Left ventricle myocardium superior (tissue), 1 donor: ENCODE measurements at places on chromosomes 16 and 17. TPM values are rescaled to one million over a fixed set of nuclear protein-coding genes. Genes with fewer than 3 reads are reported as not detected.

DNA sequence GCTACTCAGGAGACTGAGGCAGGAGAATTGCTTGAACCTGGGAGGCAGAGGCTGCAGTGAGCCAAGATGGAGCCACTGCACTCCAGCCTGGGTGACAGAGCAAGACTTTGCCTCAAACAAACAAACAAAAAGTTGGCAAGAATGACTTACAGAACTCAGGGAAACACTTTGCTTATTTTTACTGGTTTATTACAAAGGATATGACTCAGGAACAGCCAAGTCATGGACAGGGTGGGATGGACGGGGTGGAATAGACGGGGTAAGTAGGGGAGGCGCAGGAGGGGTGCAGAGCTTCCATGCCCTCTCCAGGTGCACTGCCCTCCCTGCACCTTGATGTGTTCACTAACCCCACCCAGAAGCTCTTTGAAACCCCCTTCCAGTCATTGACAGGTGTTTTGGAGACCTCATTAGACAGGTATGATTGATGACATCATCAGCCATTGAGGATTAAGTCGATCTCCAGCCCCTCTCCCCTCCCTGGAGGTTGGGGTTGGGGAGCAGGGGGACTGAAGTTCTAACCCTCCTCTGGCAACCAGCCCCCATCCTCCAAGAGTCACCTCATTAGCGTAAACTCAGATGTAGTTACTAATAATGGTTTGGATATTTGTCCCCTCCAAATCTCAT, 41.3 kb upstream of the ZCCHC14 start:
- DNase-seq, result no peak

GRCh38 chr16:79605999-79606398, 5.5 kb upstream of the MAF start:
- DNase-seq, result no peak

GRCh38 chr16:15834502-15834901, 22.3 kb downstream of the MYH11 start:
- DNase-seq, result no peak

The MILR1 gene
- 3.4 TPM for total RNA-seq

GRCh38 chr16:70512456-70512855, 10.9 kb downstream of the COG4 start:
- DNase-seq, result no peak

- DNase-seq, result peak; percentile 84
These were observed 16.8 kb downstream of the PDK2 start for GRCh38 chr17:50111673-50112655.

The NPIPA7 gene
- 2.9 TPM for total RNA-seq

The CCL4L2 gene
- not detected for total RNA-seq

DNA sequence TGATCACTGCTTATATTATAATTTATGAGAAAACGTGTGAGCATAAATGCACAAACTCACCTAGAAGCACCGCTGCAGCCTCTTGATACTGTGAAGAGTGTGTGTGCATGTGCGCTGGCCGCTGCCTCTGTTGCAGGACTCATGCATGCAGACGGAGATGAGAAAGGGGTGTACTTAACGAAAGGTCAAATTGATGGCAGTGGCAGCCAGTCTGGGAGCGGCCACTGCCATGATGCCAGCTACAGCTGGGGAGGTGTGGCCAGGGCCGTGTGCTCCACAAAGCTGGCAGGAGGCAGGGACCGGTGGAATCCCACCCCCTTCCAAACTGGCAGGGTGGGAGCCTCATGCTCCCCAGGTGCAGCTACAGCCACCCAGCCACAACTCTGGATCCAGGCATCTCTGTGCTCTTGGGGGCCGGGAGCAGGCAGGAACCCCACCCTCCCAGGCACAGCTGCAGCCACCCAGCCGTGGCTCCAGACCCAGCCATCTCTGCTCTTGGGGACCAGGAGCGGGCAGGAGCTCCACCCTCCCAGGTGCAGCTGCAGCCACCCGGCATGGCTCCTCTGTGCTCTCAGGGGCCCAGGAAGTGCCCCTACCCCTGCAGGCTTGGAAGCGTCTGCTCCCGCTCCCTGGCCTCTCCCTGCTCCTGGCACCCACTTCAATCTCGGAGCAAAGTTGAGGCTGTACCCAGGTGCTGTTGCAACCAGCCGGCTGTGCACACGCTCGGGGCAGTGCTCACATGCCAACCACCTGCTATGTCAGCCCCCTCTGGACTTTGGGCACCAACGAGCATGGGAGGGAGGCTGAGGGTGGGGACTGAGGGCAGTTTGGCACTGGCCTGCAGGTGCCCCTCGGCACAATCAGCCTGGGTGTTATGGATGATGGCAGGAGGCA, 77.5 kb upstream of the CHMP6 start:
- no peak for DNase-seq

The CCL4 gene
- 0.74 TPM for total RNA-seq

The CDK5R1 gene
- total RNA-seq, result 1.4 TPM

The KRT40 gene
- total RNA-seq, result not detected

DNA sequence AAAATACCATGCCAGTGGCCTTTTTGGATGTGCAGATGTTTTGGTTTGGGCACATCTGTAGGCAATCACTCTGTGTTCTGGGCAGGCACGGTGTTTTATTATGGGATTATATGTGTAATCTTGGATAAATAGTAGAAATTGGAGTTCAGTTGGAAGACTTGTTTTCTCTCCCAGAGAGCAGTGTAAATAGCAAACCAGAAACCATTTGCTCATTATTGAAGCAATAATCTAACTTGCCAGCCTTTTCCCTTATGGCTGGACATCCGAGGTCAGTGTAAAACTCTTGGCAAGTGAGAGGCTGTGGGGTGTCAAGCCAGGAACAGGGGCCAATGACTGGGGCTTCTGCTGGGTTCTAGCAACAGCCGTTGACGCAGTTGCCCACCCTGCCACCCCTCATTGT, 69.9 kb downstream of the IRX3 start:
- DNase-seq, result peak; percentile 43

DNA sequence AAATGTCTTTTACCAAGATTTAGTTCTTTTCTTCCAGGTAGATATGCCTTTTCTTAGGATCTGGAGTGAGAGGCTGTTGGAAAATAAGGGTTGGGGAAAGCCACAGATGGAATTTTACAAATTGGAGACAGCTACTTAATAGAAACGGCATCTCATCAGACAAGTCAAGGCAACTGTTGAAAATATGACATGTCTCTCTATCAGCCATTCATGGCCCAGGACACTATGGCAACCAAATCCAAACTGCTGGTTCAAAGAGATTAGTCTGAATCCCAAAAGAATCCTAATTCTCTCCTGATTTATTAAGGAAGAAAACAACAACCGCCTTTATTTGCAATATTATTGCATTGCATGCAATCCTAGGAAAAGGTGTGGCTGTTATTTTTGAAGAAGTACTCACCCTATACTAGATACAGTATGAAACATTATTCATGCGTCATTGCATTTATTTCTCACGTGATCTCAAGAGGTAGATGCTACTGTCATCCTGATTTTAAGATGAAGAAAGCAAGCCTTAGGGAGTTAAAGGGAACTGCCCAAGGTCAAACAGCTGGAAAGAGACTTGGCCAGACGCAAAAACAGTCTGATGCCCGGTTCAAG, 12.6 kb upstream of the CEP20 start:
- no peak for DNase-seq

- no peak for DNase-seq
These were observed 5.0 kb downstream of the SKA2 start for GRCh38 chr17:59149841-59150511.

GRCh38 chr16:72836985-72837384, 210.9 kb downstream of the ZFHX3 start:
- no peak for DNase-seq

DNA sequence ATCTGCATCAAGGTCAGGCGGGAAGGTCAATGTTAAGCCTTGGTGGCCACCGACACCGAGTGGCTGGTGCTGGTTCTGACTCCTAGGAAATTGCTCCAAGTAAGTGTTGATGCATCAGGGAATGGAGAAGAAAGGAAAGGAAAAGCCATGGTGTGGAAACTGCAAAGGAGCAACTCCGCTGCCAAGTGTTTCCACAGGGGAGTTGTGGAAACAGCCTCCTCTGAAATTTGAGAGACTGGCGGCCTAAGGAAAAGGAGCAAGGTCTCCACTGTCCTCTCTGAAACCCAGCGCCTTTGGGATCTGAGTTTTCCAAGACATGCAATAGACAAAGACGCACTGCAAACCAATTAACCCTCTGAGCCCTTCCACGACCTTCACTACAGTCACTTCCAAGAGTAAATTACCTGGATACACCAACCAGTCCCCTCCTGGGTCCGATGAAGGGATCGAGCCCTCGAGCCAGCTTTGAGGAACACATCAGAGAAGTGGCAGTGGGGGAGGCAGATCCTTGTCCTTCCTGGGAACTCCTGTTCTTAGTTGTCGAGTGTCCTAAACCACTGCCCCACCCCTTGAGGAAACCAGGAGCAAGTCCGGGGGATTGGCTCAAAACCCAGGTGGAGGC, 51.1 kb downstream of the SRL start:
- DNase-seq, result peak; percentile 2

The SCNN1G gene
- 0.12 TPM for total RNA-seq

The GGT6 gene
- total RNA-seq, result 0.22 TPM

DNA sequence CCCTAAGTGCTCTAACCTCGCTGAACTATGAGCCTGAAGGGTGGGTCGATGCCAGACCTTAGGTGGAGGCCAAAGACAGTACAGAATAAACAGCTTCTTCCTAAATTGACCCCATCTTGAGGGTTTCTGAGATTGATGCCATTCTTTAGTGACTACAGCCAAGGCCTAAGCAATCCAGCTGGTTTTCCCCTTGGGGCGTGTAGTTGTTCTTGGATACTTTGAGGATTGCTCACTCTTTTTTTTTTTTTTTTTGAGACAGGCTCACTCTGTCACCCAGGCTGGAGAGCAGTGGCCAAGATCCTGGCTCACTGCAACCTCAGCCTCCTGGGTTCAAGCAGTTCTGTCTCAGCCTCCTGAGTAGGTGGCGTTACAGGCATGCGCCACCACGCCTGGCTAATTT, 2.0 kb downstream of the OVCA2 start:
- DNase-seq, result no peak

DNA sequence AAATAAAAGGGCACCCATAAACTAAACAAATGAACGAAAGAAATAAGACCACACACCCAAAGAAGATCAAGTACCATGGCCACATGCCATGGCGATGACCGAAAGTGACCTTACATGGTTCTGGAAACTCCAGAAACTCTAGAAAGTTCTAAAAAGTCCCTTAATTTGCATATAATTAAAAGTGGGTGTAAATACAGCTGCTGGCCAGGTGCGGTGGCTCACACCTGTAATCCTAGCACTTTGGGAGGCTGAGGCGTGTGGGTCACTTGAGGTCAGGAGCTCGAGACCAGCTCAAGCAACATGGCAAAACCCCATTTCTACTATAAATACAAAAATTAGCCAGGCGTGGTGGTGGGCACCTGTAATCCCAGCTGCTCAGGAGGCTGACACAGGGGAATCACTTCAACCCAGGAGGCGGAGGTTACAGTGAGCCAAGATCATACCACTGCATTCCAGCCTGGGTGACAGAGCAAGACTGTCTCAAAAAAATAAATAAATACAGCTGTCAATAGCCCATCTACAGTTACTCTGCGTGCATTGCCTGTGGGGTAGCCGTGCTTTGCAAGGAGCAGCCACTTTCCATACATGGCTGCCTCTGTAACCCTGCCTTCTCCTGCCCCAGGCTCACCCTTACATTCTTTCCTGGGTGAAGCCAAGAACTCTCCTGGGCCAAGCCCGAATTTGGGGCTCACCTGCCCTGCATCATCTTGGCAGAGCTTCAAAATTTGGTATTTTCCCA, 7.2 kb upstream of the ZNF778 start:
- DNase-seq, result no peak
